A549 (cell line): ENCODE measurements at places on chromosomes 1 and 21.

- DNase-seq = no peak
Measured at GRCh38 chr1:181765451-181766026, 282.2 kb downstream of the CACNA1E start.

- no peak for DNase-seq
Measured at GRCh38 chr1:168261390-168261789, 19.3 kb upstream of the TBX19 start.

GRCh38 chr21:38080888-38081287 is 164.6 kb upstream of the KCNJ6 start:
- no peak for DNase-seq

DNA sequence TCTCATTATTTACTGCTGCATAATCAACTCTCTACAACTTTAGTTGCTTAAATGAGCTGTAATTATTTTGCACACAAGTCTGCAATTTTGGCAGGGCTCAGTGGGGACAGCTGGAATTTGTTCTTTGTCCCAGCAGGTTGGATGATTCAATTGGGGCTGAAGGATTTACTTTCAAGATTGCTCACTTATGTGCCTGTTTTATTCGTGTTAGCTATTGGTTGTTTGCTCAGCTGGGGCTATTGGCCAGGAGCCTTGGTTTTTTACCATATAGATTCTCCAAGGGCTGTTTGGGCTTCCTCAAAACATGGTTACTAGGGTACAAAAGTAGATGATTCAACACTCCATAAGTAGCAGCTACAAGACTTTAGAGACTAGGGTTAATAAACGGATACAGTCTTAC is 13.4 kb downstream of the OR10R2 start:
- DNase-seq = no peak

DNA sequence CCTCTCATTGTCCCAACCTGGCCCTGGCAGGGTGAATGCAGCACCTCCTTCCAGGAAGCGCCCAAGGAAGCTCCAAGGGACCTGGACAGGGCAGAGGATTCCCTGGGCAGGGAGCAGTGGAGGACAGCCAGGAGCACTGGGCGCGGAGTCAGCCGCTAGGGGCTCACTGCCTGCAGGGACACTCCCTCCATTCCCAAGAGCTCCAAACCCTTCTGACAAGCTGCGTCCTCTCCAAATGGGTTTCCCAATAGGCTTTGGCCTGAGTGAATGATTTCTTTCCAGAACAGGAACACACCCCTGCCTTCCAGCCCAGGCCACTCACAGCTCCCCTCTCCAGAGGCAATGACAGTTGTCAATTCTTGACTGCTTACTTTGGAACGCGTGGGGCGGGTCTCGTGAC is 128.5 kb upstream of the EDN2 start:
- no peak for DNase-seq
